ENCODE measurements at places on chromosomes 1 and 21.

DNA sequence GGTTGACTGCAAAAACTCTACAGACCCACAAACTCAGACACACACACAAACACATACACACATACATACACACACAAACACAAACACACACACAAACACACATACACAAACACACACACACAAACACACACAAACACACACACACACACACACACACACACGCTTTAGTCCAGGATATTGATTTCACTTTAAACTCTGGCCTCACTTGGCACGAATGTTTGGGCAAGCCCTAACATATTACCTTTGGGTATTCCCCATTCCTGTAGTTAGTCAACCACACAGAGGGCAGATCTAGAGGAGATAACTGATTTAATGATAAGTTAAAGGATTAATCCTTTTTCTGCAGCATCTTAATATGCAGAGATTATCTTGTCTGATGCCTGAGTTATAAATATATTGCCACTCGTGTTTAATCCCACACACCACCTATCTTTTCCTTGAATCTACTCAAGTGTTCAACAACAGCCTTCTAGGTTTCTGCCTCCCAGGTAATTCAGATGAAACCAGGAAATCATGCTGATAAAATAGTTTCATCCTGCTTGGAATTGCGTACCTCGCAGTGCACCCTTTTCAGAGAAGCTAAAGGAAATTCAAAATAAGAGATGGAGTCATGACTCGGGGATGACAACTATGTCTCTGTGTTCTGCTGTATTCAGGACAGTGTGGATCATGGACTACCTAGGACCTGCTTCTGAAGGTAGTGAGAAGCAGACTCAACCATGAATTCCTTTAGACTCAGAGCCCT, 14.5 kb upstream of the RUNX1 start:
- no peak for DNase-seq

- DNase-seq: no peak
Observed at GRCh38 chr1:111857194-111857651, 101.5 kb downstream of the DDX20 start.

GRCh38 chr1:116330342-116330652, 42.7 kb upstream of the ATP1A1 start:
- no peak for DNase-seq

DNA sequence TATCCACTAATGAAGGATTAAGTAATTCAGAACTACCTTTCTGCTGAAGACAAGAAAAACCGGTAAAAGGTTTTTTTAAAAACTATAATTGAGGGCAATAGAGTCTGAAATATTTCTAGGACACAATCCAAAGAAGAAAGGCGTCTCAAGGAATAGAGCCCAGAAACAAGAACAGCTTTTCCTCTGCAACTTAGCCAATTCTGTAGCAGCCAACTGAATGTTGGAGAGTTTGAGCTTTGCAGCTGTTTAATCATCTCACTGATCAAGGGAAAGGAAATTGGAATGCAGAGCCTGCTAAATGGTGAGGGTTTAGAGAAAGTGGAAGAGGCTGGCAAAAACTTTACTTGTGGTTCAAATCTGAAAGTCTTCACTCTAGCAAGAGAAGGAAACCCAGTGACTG, 818.9 kb downstream of the KCNT2 start:
- no peak for DNase-seq

DNA sequence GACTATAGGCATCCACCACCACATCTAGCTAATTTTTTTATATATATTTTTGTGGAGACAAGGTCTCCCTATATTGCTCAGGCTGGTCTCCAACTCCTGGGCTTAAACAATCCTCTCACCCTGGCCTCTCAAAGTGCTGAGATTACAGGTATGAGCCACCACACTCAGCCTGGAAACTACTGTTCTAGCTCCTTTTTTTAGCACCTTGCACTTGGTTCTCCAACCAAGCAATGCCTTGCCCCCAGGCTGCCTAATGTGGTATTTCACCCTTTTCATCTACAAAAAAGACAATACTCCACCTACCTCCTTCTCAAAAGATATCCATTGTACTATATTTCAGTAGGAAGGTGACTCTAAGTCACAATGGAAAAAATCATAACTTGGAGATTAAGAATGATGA, 6.7 kb downstream of the ARNT start:
- DNase-seq: no peak

DNA sequence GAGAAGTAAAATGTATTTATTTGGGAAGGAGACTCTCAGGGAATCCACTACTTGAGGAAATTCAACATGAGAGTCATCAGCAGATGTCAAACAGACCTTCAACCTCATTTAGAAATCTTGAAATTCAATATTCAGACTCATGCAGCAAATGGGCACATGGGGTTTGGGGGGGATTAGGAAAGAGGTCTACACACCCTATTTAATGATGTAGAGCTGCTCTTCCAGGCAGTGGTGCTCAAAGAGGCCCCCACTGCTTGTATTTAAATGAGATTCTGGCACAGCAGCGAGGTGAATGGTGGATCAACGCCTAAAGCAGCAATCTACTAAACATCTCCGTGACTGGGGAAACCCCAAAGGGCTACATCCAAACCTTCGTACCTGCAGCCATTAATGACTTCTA, 213.2 kb upstream of the C8B start:
- DNase-seq: no peak

Data from NCI-H1436 treated with DMSO at 0.1 percent for 48 hours (cell line).